ENCODE measurements at places on chromosomes 2 and 18.

DNA sequence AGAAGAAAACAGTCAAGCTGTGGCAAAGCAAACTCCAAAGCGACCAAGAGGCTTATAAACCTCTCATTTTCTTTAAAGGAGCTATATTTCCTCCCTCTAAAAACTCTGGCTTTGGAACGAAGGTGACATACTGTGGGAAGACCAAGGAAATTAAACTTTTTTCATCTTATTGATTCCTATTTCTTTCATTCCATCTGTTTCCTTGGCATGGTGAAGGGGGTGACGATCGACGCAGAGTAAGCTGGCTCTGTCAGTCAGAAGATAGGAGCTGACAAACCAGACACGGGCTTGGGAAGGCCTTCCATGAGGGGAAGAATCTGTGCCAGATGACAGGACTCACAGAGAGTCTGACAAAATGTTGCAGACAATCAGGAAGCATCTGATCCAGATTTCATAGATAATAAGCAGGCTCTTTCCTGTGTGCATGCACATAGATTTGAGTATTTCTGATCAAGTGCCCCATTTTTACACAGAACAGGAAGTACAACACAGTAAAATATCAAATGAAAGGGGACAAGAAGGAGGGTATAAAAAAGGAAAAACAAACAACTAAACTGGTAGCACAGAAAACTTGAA, 261.7 kb downstream of the SATB2 start:
- no peak for DNase-seq

GRCh38 chr2:217515615-217516309, 487.0 kb downstream of the TNS1 start:
- no peak for DNase-seq

DNA sequence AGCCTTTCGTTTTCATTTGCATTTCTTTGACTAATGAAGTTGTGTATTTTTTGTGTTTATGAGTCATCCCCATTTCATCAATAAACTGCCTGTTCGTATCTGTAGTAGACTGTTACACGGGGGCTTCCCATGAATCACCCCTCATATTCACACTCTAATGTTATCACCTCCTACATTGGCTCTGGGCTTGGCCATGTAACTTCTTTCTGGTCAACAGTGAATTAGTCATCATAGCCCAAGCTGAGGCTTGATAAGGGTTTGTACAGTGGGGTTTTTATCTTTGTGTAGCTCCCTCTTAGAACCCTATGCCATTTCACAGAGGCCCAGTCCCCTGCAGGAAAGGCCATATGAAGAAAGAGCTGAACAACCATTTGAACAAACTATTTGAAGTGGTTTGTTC, 151.0 kb downstream of the CCBE1 start:
- DNase-seq: no peak

DNA sequence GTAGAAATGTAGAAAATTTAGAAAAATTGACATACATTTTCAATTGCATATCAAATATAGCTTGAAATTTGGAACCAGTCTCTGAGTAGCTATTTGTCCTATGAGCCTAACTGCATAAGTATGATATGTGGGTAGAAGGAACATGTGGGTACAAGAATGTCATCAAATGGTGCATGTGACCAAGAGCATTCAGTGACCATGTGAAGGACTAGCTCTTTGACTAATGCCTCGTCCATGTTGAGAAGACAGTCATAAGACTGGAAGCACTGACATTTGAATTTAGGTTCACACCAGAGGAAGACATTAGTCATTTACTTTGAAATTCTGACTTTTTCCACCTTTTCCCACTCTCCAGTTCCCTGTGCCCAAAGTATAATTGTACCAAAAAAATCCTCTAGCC, 12.6 kb downstream of the MRPL44 start:
- DNase-seq: peak; percentile 19

- DNase-seq: no peak
Measured at GRCh38 chr18:74450626-74451025, 6.5 kb downstream of the DIPK1C start.

DNA sequence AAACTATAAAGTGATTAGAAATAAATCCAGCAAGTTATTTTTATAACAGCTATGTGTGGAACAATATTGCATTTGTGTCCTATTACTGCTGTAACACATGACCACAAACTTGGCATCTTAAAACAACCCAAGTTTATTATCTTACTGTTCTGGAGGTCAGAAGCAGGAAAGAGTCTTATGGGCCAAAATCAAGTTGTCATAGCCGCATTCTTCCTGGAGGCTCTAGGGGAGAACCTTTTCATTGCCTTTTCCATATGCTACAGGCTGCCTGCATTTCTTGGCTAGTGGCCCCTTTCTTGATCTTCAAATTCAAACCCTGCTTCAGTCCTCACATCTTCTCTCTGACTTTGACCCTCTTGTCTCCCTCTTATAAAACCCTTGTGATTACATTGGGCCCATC, 27.0 kb upstream of the HNRNPLL start:
- no peak for DNase-seq

DNA sequence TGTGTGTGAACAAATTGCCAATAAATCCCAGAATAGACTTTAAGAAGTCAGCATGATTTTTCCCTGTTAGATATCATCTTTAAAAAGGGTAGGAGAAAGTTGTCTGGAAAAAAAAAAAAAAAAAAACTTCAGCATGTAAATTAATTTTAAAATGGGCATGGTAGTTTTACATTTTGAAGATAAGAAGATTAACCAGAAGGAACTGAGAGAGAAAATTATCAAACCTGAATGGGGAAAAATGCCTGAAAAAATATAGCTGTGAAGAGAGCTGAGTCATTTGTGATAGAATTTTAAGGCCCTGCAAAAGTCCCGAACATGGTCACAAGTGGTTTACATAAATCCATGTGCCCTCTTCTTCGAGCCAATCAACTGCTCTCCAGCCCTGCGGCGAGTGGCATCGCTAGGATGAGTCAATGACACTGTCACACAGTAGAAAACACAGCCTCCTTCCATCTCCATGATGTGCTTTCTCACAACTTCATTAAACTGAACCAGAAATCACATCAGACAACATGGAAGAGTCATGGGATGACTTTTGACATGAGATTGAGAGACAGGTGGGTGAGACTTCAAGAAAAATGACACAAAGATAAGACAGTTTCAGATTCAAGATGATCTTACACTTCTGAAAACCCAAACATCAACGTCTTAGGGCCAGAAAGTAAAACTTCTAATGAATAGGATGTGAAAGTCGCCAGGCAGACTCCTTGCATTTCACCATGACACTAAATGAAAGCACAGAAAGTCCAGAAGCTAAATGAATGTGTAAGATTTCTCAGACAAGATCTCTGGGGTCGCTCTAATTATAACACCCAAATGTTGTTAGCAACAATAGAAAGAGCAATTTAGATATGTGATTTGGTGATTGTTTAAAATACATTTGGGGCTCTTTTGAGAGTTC, 273.0 kb upstream of the ID2 start:
- DNase-seq: no peak

- DNase-seq: no peak
Measured at GRCh38 chr18:66971960-66972359, 368.1 kb upstream of the CDH19 start.

DNA sequence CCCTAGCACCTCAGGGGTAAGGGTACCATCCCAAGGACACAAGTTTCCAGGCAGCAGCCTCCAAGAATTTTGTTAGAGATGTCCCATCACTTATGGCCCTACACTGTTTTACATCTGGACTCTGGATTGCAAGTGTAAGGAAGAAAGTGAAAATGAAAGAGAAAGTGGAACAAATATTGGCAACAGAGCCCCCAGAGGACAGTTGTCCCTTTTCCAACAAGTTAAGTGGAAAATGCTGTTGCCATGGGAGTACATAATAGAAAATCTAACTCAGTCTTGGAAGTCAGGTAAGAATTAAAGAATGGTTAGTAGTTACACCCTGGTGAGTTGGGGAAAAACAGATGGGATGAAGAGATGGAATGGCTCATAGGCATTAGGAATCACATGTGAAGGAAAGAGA, 50.6 kb downstream of the TTC21B start:
- DNase-seq: no peak

- DNase-seq: no peak
Measured at GRCh38 chr2:112474844-112475486, 7.0 kb upstream of the TTL start.

GRCh38 chr18:76208678-76209306, 286.2 kb downstream of the ZNF516 start:
- no peak for DNase-seq

DNA sequence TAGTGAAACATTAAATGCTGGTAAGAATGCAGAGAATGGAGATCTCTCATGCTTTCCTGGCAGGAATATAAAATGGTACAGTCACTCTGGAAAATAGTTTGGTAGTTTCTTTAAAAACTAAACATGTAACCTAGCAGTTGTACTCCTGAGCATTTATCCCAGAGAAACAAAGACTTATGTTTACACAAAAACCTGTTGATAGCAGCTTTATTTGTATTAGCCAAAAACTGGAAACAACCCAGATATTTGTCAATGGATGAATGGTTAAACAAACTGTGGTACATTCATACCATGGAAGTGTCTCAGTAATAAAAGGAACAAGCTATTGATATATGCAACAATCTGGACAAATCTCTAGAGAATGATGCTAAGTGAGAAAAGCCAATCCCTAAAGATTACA, 81.7 kb upstream of the CTAGE1 start:
- DNase-seq: no peak

GRCh38 chr2:19156646-19157045, 201.8 kb downstream of the OSR1 start:
- no peak for DNase-seq

DNA sequence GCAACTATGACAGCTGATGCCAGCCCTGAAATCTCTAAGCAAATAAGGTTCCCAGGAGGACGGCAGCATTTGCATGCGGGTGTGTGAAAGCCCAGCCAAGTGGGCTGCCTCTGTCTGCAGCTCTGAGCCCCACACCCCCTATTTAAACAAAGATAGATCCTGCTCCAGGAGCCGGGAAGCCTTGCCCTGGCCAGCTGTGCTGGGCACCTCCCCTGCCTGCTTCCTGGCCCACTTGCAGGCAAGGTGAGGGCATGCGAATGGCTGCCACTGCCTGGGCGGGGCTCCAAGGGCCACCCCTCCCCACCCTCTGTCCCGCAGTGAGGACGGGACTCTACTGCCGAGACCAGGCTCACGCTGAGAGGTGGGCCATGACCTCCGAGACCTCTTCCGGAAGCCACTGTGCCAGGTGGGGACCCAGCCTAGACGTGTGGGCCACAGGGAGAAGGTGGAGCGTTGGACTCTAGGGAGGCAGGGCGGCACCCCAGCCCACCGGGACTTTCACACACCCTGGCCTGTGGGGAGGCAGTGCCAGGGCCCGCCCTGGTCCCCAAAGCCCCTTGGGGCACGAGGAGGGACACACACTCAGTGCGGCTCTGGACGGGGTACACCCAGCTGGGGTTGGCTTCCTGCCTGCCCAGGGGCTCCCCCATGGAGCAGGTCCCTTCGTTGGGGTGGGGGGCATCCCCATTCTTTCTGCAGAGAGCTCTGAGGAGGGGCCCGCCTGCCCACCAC, at the start of gene ANO7:
Gene ANO7, plus strand, starts transcription at position 317 of the 732 bp plus-strand sequence. CDS start 1,387 bp downstream, outside the sequence.
- no peak for DNase-seq
